Activated CD4-positive, alpha-beta T cell treated with anti-CD3 and anti-CD28 coated beads for 36 hours (primary cell): ENCODE measurements at places on chromosomes 2 and 18. TPM values are rescaled to one million over a fixed set of nuclear protein-coding genes. Genes with fewer than 3 reads are reported as not detected.

DNA sequence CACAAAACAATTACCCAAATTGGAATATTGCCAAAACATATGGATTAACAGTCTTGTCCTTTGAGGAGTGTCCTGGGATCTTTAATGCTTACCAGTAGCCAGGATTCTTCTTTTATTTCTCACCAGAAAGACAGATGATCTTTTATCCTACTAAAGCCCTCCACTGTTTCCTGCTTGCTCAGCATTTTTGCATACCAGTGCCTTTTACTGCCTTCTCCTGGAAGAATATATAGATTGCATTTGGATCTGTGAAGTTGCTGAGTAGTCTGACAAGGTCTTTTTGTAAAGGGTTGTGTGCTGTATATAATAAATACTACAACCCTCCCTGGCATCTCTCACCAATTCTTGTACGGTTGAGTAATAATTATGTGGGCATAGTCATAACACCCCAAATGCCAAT lies 652.2 kb downstream of the LRRTM4 start:
- H3K27ac ChIP-seq = no peak overlapping the region
- no peaks in the 10 kb centered on the region for H3K27me3 ChIP-seq
- no peak for DNase-seq
- H3K4me1 ChIP-seq = no peaks in the 10 kb centered on the region
- no peak overlapping the region for H3K4me3 ChIP-seq

The MAPK4 gene
- not detected for total RNA-seq

DNA sequence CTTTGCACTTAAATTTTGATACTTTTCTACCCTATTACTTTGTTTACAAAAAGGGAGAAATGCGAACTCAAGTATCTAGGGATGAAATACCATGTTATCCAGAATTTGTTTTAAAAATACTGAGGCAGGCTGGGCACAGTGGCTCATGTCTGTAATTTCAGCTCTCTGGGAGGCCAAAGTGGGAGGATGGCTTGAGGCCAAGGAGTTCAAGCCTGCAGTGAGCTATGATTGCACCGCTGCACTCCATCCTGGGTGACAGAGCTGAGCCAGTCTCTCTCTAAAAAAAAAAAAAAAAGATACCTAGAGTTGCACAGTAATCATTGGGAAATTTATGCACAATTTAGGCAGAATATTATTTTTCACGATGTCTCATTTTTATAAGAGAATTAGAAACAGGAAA lies 12.4 kb upstream of the VAPA start:
- H3K4me1 ChIP-seq = peaks cover 6% of the 10 kb centered on the region
- H3K27me3 ChIP-seq = peaks cover 7% of the 10 kb centered on the region
- no peak overlapping the region for H3K27ac ChIP-seq
- H3K36me3 ChIP-seq = no peaks in the 10 kb centered on the region

GRCh38 chr2:229179628-229180027 lies 91.5 kb downstream of the PID1 start:
- no peak overlapping the region for H3K4me3 ChIP-seq
- H3K36me3 ChIP-seq = no peaks in the 10 kb centered on the region
- peaks cover 2% of the 10 kb centered on the region for H3K27me3 ChIP-seq
- H3K27ac ChIP-seq = no peak overlapping the region
- no peaks in the 10 kb centered on the region for H3K4me1 ChIP-seq

- no peaks in the 10 kb centered on the region for H3K36me3 ChIP-seq
- no peak overlapping the region for H3K4me3 ChIP-seq
- no peak overlapping the region for H3K27ac ChIP-seq
- H3K4me1 ChIP-seq = peaks cover 20% of the 10 kb centered on the region
- peaks cover 2% of the 10 kb centered on the region for H3K27me3 ChIP-seq
- no peak for DNase-seq
These were observed 47.9 kb upstream of the PELI1 start for GRCh38 chr2:64192125-64192479.

The TDRD15 gene
- not detected for total RNA-seq
